ENCODE measurements at places on chromosomes 13 and 19.
A peak's percentile ranks its signal among the peaks of the same experiment; 100 is the strongest.

- peak; percentile 51 for DNase-seq
These were observed 72.2 kb downstream of the KCTD15 start for GRCh38 chr19:33868788-33869412.

GRCh38 chr13:32660227-32660626 is 74.0 kb downstream of the PDS5B start:
- no peak for DNase-seq

DNA sequence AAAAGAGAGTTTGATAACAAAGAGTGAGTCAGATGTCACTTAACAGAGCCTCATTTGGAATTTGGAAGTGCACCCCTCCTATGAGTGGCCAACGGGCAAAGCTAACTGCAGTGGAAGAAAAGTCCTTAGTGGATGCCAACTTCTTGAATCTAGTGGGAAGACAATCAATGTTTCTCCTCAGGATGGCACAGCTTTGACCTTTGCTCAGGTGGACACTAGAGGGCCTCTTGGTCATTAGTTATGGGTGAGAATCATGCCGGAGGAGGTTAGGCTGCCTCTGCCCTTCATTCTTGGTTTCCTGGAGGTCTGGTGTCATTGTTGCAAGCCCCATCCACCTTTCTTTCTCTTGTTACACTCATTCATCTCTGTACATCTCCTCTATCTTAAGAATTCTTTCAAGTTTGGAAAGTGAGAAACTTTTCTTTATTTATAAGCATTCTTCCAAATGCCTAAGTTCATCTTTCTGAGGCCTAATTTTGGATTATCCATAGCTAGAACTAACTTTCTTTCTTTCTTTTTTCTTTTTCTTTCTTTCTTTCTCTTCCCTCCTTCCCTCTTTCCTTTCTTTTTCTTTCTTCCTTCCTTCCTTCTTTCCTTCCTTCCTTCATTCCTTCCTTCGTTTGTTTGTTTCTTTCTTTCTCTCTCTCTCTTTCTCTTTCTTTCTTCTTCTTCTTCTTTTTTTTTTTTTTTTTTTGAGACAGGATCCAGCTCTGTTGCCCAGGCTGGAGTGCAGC is 327.2 kb upstream of the TSHZ3 start:
- no peak for DNase-seq

GRCh38 chr19:47188507-47189033 is 42.4 kb downstream of the BBC3 start:
- no peak for DNase-seq

DNA sequence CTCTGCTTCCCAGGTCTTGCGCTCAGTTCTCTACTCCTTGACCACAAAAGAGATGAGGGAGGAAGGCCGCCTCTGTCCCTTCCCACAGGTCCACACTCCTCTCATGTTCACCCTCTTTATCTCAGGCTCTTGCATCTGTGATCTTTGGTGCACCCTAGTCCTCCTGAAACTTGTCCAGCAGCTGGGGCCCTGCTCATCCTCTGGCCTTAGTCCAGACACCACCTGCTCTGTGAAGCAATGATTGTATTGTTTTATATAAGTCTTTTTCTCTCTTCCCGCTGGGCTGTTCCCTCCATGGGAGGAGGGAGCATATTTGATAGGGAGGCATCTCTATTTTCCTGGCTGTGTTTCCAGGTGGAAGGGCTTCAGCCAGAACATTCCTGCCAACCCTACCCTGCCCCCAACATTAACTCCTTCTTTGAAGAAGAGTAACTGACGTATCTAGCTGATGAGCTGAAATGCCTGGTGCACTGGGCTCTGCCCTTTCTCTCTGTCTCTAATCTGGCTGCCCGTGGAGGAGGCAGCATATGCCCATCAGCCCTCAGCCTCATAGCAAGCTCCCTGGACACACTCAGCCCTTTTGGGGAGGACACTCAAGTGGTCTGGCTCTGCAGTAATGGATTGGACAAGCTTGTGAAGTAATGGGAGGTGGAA is 38.2 kb upstream of the SIAH3 start:
- DNase-seq: no peak

DNA sequence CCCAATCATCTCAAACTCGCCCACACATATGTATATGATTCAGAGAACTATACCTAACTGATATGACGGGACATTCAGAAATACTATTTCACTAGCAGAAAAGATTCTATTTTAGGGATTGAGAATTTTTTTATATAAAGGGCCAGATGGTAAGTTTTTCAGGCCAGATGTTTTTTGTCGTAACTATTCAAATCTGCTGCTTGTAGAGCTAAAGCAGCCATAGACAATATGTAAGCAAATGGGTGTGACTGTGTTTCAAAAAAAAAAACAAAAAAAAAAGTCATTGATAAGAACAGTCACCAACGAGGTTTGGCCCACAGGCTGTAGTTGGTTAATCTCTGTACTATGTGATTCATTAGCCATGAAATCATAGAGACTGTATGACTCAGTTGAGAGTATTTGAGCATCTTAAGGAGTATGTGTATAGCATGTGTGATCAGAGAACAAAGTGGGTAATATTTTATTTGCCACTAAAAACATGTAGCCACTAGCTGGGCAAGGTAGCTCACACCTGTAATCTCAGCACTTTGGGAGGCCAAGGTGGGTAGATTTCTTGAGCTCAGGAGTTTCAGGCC is 2724.7 kb downstream of the PCDH9 start:
- DNase-seq: peak; percentile 18

DNA sequence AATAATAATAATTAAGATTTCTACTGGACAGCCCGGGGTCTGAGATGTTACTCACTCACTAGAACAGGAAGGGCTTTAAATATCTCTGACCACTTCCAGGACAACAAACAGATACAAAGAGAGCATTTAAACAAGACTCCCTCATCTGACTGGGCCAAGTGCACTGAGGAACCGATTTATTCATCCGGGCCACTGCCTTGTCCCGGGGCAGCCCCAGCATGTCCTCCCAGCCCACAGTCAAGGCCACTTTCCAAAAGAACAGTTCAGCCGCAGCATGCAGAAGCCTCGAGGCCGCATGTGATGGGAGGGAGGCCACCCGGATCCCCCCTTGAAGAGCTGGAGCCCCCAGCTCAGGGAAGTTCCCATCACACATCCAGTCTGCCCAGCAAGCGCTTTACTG is 30.5 kb downstream of the MLLT1 start:
- peak; percentile 60 for DNase-seq

DNA sequence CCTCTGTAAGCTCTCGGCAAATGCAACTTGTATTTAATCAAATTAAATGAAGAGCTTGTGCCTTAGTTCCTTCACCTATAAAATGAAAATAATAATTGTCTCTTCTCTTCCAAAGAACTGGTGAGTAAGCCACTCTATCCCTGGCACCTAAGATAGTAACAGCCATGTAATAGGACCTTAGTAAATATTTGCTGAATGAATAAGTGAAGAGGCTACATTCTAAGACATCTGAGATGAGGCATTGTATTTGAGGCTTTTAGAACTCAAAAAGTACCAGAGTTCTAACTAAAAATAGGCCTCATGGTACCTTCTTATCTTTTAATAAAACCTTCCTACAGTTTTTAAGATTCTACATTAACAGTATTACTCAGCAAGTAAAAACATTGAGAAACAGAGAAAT is 17.3 kb upstream of the DCLK1 start:
- peak; percentile 52 for DNase-seq

DNA sequence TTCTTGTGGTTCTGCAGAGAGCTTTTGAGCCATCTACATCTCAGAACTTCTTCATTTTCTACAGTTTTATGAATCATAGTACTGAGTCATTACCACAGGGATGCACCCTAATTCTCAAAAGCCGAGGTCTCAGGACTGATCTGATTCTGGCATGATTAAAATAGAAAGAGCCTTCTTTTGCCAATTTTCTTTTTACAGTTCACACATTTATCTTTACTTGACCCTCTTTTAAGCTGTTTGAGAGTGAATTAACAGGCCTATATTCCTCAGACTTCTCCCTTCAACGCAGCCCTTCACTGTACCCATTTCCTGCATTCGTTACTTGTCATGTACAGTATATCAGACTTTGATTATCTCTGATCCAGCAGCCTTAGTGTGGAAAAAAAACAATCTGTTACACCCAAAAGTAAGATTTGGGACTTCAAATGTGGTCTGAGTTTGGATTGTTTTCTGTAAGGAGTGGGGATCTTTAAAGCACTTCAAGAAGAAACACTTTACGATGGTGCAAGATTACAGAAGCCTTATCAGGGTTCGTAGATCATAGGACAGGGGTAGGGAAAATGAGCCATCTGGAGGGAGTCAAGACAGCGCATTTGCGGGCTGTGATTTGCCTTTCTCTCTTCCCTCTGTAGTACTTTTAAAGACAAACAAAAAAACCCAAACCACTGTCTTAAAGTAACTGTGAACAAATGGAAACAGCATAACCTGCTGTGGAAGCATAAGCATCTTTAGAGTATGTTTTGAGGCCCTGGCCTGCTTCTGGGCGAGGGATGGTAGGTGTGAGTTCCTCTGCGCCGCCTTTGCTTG is 15.3 kb upstream of the GPR183 start:
- peak; percentile 88 for DNase-seq

DNA sequence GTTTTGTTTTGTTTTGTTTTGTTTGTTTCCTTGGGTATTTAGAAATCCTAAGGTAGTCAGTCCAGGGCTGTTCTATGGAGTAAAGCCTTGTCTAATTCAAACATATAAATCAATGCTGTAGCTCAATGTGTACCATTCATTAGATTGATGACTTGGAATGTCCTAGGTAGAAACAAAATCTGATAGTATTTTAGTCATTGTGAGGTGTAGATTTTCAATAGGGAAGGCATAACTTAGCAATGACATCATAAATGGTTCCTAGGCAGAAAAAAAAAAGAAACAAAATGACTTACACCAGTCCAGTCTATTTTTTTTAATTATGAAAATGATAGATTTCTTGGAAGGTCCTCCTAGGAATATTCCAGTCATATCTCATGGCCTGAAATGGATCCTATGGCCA is 189.9 kb downstream of the SPRY2 start:
- DNase-seq: no peak

DNA sequence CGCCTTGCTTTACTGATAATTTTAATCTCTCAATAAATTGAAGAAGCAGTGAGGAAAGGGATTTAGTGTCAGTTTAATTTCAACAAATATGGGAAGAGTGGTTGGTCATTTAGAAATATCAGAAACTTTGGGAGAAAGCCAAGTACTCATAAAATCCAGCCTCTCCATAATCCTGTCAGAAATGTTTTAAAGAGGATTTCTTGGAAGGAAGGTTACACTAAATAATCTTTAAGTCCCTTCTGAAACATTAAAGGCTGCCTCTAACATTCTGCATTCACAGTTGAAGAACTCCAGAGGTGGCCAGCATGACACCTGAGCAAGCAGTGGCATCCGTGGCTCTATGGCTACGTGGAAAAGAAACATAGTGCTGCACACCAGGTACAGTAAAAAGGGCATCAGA is 378.5 kb downstream of the ENOX1 start:
- DNase-seq: no peak

GRCh38 chr19:11738746-11739620 is at the start of gene ZNF823:
Gene ZNF823, minus strand, starts transcription at chr19:11738946. Its CDS starts 127 bp downstream, at chr19:11738819.
- DNase-seq: peak; percentile 97

DNA sequence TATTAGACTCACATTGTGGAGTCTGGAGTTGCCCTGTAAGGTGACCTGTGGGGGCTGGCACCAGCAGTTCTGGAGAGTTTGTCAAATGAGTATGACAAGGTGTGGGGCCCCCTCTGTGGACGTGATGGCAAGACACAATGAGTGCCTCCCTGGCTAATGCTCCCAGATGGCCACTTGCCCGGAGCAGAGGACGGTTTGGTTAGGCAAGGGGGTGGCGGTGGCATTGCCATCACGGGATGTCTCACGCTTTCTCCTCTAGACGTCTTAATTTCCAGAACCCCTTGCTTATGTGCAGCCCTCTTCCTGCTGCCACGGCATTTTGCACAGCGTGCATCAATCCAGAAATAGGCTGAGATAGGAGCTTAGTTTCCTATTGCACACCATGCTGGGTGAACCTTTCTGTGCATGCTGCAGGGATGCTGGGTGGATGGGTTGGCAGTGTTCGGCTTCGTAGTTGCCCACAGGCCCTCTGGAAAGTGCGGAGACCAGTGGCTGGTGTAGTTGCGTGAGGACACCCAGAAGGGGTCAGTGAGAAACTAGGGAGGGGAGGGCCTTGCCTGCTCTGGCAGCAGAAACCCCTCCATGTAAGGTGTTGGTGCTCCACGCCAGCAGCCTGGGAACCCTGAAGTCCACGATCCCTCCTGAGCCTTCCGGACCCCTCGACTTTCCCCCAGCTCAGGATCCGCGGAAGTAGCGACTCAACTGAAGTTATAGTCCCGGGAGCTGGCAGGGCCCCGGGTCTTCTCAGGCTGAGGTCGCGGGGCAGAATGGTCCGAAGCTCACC is 18.1 kb upstream of the LRP3 start:
- peak; percentile 33 for DNase-seq

DNA sequence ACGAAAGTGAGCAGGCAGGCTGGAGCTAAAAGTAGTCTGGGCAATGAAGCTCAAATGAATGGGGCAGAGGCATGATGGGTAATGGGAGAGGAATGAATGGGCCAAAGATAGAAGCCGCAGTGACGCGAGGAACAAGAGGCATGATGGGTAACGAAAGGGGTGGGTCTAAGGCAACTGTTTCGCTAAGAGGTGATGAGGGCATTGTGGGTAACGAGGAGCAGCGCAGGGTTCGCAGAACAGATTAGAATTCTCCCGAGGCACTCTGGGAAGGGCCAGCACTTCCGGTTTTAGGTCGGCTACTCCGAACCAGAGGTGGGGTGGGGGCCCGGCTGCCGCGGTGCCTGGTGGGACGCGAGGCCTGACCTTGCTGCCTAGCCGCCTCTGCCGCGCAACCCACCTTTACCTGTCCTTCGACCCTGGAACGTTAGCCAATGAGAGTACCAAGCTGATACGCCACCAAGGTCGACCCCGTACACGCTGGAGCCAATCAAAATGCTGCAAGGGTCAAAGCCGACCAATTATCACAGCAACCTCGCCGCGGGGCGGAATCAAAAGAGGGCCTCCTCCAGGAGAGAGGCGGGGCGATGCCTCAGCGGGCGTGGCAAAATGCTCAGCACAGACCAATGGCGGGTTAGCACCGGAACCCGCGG is 563 bp upstream of the TOMM40 start:
- peak; percentile 100 for DNase-seq

DNA sequence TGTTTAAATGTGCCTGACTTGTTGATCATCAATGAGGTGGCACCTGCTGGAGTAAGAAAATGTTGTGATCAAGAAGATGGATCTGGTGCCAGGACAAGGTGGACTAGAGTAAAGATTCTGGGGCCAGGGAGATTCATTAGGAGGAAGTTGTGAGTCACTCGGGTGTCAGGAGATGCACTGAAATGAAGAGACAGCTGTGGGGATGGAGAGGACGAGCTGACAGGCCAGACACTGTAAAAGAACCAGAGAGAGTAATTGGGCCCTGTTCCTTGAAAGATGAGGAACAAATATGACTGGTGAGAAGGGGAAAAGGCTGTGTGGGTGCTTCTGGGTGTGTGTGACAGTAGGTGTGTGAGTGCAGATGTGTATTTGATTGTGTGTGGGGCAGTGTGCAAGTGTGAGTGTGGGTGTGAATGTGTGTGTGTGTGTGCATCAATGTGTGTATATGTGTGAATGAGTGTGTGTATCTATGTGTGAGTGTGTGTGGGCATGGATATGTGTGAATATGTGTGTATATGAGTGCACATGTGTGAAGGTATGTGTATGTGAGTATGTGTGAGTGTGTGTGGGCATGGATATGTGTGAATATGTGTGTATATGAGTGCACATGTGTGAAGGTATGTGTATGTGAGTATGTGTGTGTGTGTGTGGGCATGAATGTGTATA is 260.5 kb downstream of the RFC3 start:
- DNase-seq: no peak

- DNase-seq: no peak
These were observed 149.7 kb downstream of the KATNAL1 start for GRCh38 chr13:30157616-30157993.

Measured in choroid plexus epithelial cell (primary cell).